ENCODE measurements at places on chromosomes 2 and 18.

DNA sequence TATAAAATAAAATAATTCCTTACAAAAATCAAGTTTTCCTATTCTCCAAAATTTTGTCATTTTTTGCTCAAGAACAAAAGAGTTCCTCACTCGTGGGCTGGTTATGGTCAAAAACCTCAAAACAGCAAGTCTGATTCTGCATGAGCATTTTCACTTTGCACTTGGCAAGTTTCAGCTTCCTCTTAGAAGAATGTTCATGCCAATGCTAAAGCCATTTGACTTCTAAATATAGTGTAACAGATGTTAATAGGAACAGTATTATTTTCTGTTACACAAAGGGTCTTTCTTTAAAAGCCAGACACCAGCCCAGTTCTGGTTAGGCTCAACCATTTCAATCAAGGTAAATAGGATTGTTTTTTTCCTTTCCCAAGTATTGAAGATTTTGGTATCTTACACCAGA, 261.3 kb upstream of the CCDC68 start:
- no peak for DNase-seq

GRCh38 chr2:190947711-190948251, 66.2 kb downstream of the STAT1 start:
- peak; percentile 68 for DNase-seq

GRCh38 chr18:33210575-33211189, 229.8 kb downstream of the CCDC178 start:
- DNase-seq = peak; percentile 8

- DNase-seq = peak; percentile 85
Measured at GRCh38 chr18:9025091-9025838, 77.2 kb upstream of the NDUFV2 start.

- DNase-seq = no peak
Measured at GRCh38 chr2:30688956-30689401, 118.3 kb downstream of the CAPN13 start.

All from HT1080 (cell line).